Effector memory CD8-positive, alpha-beta T cell (primary cell): ENCODE measurements at places on chromosomes 4 and X.
A peak's percentile ranks its signal among the peaks of the same experiment; 100 is the strongest.

DNA sequence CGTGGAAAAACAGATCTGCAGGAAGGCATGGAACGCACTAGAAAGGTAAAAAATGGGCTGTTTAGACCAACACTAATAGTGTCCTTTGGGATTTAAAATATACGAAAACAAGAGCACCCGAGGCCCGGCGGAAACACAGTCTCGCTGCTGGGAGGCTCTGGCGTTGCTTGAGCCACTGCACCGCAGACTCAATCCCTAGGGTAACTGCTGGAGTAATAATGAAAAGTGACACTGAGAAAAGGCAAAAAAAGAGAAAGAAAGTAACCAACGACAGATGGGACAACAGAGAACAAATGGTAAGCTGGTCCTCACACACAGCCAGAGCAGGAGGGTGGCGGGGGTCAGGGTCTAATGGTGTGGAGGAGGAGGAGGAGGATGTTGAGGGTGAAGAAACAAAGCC is 15.4 kb downstream of the IRAK1 start:
- no peak for DNase-seq

- DNase-seq, result no peak
These were observed 566.7 kb downstream of the DMD start for GRCh38 chrX:32644476-32645245.

DNA sequence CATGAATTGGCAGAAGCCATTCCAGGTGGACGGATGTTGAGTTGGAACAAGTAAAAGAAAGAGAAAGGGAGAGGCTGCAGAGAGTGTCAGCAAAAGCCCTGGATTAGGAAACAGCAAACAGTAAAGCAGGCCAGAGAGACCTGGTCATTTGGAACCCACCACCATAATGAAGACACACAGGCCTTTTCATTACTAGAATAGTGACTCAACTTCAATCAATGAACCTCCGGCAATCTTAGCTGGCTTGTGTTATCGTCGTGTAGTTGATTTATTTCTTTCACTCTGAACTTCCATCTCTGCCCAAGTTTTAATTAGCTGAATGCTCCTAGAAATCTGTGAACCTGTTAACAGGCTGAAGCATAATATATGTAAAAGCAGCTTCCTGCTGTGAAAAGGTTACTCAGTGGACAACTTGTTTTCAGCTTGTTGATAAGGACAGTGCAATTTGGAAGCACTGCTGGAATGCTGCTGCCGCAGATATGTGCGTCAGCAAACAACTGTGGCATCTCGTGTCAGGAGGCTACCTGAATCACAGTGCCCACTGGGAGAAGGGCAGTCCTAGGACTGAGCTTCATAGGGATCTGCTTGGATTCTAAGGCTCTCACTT is 68.8 kb downstream of the SPANXN4 start:
- no peak for DNase-seq

DNA sequence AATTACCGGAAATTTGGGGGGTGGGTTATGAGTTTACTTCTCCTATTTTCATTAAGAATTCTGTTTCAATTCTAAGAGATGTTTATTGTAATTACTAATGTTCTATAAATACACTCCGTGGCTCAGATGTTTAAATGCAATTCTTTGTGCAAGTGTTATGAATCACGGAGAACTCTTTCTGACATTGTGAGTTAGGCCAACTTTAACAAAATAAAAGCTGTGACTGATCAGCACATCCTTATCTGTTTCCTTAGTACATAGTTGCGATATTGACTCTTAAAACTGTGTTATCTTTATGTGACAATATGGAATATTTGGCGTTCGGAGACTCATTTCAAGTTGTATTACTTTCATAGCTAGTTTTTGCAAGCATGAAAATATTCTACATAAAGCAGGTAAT is 902 bp downstream of the KLHL4 start:
- DNase-seq, result no peak

GRCh38 chrX:136447308-136447707 is 40.4 kb upstream of the BRS3 start:
- DNase-seq, result no peak

GRCh38 chr4:68466185-68466584 is 18.9 kb downstream of the TMPRSS11E start:
- no peak for DNase-seq

DNA sequence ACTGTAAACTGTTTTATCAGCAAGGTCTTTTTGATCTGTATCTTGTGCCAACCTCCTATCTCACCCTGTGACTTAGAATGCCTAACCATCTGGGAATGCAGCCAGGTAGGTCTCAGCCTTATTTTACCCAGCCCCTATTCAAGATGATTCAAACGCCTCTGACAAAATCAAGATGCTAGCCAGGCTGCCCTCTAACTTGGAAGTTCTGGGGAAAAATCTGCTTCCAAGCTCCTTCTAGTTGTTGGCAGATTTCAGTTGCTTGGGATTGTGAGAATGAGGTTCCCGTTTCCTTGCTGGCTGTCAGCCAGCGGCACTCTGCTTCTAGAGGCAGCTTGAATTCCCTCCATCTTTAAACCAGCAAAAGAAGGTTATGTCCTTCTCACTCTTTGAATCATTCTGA is 34.7 kb downstream of the LUZP4 start:
- DNase-seq, result no peak

- no peak for DNase-seq
These were observed 84.5 kb downstream of the CT47B1 start for GRCh38 chrX:120791013-120791643.

GRCh38 chrX:54807524-54808108 is at the start of gene MAGED2:
Gene MAGED2, plus strand, starts transcription at chrX:54807745. Its CDS starts 1,587 bp downstream, at chrX:54809332.
- peak; percentile 24 for DNase-seq

GRCh38 chr4:150999086-150999485 is 16.0 kb downstream of the LRBA start:
- no peak for DNase-seq

GRCh38 chr4:152464030-152464823 is 71.7 kb downstream of the FBXW7 start:
- DNase-seq, result no peak

GRCh38 chr4:40546506-40546905 is 83.2 kb downstream of the RBM47 start:
- no peak for DNase-seq

DNA sequence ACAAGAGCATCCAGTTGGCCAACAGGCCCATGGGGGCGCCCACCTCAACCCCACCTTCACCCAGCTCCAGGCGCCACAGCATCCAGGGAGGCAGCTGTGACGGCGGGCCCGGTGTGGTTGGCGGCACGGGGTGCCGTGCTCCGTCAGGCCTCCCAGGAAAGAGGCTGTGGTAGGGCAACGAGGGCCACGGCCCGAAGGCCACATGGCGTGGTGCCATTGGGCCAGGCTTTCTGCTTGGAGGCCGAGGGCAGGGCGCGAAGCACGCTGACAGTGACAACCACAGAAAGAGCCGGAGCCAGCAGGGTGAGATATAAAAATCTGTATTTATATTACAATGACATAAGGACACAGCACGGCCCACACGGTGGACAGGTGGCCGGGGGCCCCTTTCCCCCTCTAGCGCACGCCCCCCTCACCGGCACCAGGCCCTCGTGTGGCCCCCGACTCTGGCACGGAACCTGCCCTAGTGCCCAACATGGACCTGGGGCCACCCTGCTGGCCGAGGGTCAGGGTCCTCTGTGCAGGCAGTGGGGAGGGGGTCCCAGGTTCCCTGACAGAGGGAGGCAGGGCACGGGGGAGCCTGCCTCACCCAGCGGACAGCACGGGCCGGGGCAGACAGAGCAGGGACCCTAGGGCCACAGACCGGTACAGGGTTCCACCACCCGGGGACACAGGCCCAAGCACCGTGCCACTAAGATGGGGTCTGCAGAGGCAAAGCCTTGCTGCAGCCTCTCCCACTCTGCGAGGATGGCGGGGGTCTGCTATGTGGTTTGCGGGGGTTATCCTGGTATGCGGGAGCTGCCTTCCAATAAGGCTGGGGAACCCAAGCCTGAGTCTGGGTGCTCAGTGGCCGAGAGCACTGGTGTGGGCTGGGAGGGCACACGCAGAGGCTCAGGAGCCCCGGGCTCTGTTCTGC is 5.5 kb upstream of the HAUS3 start:
- no peak for DNase-seq

GRCh38 chrX:107119283-107119682 is 661 bp upstream of the RBM41 start:
- no peak for DNase-seq

DNA sequence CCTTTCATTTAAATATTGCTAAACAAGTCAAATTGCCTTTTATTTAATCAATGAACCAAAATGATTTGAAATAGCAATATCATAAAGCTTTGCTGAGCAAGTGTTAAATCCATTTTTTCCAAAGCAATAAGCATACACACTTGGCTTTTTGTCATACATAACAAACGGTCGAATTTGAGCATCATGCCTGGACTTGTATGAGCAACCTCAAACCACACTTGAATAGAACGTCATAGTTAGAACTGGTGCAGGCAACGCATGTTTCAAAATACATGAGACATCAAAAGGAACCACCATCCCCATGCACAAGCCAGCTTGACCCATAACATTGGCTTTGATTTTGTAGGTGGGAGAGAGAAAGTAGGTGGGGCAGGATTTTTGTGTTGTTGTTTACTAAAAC is 812.3 kb upstream of the FRG1 start:
- DNase-seq, result no peak

- no peak for DNase-seq
These were observed 213.9 kb upstream of the ZCCHC13 start for GRCh38 chrX:74090049-74090448.

DNA sequence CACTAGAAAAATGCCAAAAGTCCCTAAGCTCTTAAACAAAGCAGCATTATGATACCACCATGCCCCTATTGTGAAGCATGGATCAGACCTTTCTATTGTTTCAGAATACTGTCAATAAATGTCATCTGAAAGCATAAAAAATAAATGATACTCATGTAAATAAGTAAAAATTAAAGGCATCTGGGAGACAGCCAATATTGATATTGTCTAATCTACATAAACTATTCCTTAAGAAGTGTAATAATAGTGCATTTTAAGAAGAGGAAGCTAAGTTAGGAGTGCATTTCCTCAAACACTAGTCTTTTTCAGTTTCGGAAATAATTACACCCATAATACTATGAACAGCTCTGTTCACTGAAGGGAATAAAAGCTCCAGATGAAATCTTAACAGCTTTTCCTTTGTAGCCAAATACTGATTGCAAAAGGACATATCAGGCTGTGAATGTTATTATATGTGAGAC is 181.6 kb downstream of the SPOCK3 start:
- DNase-seq, result no peak

DNA sequence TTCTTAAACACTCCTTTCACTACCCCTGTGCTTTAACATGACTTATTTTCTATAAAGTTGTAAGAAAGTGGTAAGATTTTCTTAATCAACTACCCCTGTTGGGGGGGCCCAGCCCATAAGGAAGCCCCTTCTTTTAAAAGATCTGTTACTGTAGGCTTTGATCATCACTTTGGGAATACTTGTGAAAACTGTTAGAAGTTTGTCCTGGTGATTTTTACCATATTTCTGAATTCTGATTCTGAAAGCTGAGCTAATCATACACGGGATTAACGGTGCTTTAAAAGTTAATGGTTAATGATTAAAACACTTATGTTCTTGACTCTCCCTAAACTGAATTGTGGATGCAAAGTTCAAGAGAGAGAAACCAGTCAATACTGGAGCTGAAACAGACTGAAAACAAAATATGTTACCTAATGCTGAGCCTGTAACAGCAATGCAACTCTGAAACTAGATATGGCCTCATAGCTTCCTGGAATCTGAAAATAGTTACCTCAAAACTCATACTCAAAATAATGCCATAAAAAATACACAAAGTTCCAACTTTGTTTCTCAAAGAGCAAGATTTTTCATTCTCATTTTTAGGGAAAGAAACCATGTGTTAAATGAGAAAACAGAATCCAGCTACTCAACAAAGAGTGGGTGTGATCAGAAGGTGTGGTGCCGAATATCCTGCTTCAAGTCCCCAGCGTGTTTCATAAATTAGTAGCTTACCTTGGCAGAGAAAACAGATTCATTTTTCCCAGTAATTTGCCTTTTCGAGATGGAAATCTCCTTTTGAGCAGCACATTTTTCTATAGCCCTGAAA is 31.6 kb downstream of the ADH7 start:
- no peak for DNase-seq

- DNase-seq, result no peak
These were observed 240.9 kb upstream of the VEGFC start for GRCh38 chr4:177033632-177034031.

GRCh38 chr4:139553751-139554641 is 2.0 kb downstream of the SETD7 start:
- DNase-seq, result no peak

DNA sequence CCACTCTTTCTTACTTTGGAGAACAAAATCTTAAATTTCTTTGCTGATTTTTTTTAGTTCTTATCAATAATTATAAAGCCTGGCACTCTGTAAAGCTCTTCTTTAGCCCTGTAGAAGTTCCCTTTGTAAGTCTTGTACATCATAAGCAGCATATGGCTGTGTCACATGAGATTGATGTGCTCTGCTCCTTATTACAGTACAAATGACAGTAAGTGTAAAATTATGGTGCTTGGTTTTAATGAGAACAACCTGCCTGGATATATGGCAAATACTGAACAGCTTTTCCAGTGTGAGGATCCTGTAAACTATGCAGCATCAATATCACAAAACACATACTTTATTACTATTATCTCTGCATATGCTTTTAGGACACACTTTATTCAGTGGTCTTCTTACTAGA is 145.9 kb upstream of the GNPDA2 start:
- DNase-seq, result no peak

DNA sequence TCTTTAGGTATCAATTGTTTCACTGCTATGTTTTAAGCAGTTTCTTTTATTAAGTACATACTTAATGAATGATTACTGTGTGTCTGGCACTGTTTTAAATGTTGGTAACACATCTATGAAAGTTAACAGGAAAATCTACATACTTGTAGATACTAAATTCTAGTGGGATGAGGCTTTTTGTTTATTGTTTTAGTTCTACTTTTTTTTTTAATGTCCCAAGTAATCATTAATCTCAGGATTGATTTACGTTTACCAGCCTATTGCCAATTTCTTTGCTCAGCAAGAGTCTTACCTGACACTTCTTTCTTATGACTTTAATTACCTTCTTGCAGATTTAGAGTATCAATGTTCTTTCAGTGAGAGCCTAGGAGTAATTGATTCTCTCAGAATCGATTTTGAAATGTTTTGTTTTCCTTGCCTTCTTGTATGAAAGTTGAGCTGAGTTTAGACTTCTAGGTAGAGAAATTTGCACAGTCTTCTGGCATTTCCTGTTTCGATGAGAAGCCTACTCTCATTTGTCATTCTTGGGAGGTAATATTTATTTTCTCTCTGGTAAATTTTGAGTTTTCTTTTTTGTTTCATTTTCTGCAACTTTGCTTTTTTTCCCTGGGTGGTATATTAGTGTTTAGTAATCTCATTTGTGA is 235.2 kb upstream of the ANKRD50 start:
- DNase-seq, result no peak

DNA sequence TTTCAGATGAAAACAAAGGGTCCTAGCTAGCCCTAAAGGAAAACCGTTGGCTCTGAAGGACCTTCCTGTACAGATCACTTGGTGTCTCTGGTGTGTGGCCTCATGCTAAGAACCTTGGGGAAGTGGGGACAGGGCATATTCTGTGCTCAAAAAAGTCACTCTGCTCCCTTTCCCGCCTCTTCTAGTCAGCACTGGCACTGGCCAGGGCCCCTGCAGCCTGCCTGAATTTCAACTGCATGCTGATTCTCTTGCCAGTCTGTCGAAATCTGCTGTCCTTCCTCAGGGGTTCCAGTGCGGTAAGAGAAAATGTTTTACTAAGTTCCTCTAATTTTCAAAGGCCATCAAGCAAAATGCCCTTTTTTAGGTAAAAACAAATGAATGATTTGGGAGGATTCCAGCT is 3.4 kb downstream of the CYBB start:
- no peak for DNase-seq
